Motor neuron (in vitro differentiated cells): ENCODE measurements at places on chromosomes 6 and 20. TPM values are rescaled to one million over a fixed set of nuclear protein-coding genes. Genes with fewer than 3 reads are reported as not detected.

Gene WDR27
- total RNA-seq, result 26.4 and 32.5 TPM in 2 replicates

DNA sequence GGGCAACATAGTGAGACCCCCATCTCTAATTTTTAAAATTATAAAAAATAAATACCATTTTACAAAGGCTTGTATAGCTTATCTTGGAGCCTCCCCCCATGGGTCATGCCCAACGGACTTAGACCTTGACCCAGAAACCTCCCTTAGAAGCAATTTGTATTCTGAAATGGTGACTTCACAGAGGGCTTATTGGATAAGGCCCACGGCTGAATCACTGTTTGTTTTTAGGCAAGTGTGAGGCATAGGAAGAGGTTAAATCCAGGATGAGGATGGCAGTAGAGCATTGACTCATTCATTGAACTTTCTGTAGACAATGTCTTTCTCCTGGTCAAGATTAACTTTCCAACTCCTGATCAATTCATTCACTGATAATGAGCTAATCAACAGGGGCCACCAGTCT lies 6.2 kb upstream of the SNAI1 start:
- no peak for ATAC-seq

DNA sequence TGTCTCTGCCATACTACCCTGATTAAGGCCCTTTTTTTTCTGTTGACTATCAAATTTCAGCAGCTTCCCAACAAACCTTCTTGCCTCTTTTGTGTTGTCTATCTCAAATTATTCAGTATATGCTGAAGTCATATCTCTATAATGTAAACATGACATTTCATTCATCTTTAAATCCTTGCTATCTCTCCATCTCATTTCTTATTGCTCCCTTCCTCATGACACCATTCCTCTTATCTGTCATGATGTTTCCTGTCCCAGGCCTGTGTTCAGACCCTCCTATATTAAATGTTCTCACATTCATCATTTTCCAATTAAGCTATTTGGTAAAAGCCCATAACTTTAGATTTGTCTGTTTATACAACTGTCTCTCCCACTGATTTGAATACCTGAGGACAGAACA lies 482.6 kb downstream of the EPM2A start:
- no peak for ATAC-seq

- no peak for ATAC-seq
Observed at GRCh38 chr20:7696311-7696710, 243.9 kb downstream of the HAO1 start.

DNA sequence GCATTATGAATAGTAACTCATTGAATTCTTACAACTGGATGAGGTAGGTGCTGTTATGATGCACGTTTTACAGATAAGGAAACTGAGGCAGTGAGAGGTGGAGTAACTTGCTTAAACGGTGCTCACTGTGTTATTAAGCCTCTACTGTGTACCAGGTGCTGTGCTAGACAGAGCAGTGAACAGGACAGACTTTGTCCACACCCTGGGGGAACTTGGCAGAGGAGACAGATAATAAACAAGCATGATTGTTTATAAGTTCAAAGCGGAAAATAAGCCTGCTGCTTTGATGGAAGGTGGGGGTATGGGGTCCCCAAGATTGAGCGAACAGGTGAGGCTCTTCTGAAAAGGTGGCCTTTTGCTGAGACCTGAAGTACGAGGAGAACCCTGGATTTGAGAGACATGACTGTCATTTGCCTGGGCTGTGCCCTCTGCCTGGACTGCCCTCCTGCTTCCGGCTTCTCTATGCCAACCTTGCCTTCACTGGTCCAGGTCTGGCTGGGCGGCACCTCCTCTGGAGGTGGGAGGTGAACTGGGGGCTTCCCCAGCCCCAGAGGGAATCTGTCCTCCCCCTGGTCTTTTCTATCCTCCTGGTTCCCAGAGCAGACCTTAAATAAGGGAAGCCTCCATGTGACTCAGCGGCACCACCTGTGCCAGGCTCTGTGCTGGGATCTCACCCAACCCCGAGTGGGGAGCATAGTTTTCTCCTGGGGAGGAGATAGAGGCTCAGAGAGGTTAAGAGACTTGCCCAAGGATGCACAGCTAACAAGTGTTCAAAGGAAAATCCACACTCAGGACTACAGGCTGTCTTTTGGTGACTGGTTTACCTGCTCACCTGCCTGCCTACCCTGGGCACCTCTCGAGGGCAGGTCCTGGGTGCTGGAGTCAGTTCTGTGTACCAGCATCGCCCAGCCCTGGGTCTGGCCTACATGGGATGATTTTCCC lies 59.1 kb downstream of the CEBPB start:
- ATAC-seq, result no peak

DNA sequence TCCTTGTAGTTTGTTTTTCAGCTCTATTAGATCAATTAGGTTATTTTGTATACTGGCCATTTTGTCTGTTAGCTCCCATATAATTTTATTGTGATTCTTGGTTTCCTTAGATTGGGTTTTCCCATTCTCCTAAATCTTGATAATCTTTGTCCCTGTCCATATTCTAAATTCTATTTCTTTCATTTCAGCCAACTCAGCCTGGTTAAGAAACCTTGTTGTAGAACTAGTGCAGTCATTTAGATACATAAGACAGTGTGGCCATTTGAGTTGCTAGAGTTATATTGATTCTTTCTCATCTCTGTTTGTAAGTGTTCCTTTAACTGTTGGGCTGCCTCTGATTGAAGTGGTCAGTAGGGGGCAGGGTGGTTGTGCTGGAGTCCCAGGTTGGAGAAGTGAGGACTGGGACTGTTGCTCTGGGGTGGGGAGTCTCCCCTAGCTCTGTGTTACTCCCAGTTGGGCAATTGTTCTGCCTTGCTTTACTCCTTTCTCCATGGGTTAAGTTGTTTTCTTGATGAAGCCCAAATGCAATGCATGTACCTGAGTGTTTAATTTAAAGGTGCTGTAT lies 98.8 kb upstream of the NRN1 start:
- peak; percentile 55 for ATAC-seq

GRCh38 chr20:43910564-43910963 lies 4.1 kb upstream of the TOX2 start:
- ATAC-seq, result no peak

- no peak for ATAC-seq
Observed at GRCh38 chr6:166526937-166527336, 59.5 kb downstream of the RAMACL start.

GRCh38 chr20:50788045-50788991 lies 6.5 kb upstream of the BCAS4 start:
- peak; percentile 9 for ATAC-seq
